ENCODE measurements at places on chromosomes 16 and 17. TPM values are rescaled to one million over a fixed set of nuclear protein-coding genes. Genes with fewer than 3 reads are reported as not detected.

- DNase-seq, result no peak
These were observed 2.3 kb downstream of the OXLD1 start for GRCh38 chr17:81664051-81664470.

DNA sequence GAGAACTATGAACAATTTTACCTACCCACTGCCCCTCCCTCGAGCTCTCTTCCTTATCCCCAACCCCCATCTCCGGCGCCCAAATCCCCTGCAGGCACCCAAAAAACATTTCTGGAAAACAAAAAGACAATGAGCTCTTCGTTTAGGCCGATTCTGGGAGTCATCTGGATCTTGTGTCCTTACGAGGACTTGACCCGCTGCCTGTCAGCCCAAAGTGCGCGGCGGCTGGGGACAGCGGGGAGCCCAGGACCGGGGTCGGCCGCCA, 524 bp downstream of the STRADA start:
- no peak for DNase-seq

DNA sequence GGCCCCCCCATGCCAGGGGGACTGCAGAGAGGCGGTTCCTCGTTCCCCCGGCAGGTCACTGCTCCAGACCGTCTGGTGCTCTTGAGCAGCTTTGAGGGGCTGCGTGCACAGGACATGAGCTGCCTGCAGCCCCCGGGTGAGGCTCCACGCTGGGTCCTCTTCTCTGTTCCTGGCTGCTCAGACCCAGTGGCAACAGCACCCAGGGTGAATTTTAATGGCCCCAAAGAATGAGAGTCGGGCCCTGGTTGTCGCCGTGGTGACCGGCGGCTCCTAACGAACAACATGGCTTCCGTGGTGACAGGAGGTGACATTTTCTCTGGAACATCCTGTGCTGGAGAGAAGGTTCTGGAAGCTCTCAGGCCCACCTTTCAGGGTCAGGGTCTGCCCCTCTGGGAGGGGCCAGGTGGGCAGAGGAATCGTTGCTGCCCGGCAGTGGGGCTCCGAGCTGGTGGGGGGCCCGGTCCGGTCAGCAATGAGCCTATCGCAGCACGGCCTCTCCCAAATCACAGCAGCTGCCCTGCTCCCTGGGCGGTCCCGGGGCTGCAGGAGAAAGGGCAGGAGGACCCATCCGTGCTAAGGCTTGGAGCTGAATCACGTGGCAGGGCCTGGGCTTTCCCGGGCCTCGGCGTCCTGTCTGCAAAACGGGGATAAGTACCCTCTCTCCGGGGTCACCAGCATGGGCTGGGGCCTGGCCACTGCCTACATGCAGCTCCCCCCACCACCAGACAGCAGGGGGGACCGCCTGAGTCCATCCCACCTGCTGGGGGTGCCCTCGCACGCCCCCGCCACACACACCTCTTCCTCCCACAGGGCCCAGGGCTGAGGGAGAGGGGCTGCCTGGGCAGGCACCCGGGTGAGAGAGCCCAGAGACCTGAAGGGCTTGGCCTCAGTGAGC, 3.4 kb upstream of the C1QTNF8 start:
- no peak for DNase-seq

DNA sequence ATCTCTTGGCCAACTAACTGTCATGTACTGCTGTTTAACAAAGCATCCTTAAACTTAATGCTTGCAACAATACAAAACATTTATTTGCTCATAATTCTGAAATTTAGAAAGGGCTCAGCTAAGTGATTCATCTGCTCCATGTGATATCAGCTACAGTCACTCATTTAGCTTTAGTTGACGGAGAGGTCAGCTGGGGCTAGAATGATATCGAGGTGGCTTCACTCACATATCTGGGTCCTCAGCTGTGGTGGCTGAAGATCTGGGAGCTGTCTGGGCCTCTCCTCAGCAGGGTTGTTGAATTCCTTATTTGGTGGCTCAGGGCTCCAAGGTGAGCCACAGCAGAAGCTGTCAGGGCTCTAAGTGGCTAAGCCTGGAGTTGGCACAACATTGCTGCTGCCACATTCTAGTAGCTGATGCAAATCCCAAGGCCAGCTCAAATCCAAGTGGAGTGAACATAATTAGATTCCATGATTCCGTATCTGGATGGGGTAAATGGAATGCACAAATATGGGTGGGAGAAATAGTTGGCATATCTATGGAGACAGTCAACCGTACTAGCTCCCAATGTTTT, 62.8 kb downstream of the HS3ST3A1 start:
- DNase-seq, result no peak

DNA sequence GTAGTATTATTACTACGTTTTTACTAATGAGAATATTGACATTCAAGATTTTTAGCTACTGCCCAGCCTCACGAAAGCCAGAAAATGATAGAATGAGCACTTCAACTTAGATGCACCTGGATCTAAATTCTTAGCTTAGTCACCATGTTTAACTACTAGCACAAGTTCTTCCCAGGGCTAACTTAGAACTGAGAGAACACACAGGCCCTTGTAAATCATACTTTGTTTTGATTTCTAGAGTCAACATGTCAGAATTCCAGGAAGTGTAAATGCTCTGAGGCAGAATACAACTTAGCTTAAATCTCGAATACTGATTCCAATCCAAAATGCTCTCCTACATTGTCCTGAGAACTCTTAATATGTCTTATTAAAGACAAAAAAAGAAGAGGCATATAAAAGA, 6.8 kb upstream of the ACSM1 start:
- DNase-seq, result no peak

GRCh38 chr17:8128125-8128784, 4.3 kb upstream of the HES7 start:
- DNase-seq, result no peak

GRCh38 chr17:77873500-77874302, 84.8 kb upstream of the TNRC6C start:
- DNase-seq, result no peak

GRCh38 chr16:49776085-49776595, 79.8 kb downstream of the ZNF423 start:
- peak; percentile 36 for DNase-seq

- DNase-seq, result no peak
These were observed 43.4 kb downstream of the BAHCC1 start for GRCh38 chr17:81438688-81439087.

DNA sequence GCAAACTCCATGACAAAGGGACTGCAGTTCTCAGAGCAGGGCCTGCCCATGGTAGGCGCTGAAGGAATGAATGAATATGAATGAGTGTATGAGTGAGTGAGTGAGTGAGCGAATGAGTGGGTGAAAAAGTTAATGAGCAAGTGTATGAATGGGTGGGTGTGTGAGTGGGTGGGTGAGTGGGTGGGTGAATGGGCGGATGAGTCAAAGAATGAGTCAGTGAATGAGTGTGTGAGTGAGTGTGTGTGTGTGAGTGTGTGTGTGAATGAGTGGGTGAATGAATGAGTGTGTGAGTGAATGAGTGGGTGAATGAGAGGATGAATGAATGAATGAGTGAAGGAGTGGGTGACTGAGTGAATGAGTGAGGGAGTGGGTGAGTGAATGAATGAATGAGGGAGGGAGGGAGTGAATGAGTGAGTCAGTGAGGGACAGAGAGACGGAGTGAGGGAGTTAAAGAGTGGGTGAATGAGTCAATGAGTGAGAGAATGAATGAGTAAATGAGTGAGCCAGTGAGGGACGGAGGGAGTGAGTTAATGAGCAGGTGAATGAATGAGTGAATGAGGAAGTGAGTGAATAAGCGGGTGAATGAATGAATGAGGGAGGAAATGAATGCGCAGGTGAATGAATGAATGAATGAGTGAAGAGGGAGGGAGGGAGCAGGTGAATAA, 11.1 kb upstream of the CHMP6 start:
- no peak for DNase-seq

- DNase-seq, result peak; percentile 63
These were observed 4.5 kb upstream of the HSD17B1 start for GRCh38 chr17:42548070-42548837.

- DNase-seq, result peak; percentile 4
These were observed 138.8 kb downstream of the CCDC182 start for GRCh38 chr17:57606111-57606875.

GRCh38 chr17:21280081-21280518, 4.4 kb upstream of the MAP2K3 start:
- peak; percentile 94 for DNase-seq

- no peak for DNase-seq
These were observed 3.8 kb downstream of the TTYH2 start for GRCh38 chr17:74217037-74217730.

DNA sequence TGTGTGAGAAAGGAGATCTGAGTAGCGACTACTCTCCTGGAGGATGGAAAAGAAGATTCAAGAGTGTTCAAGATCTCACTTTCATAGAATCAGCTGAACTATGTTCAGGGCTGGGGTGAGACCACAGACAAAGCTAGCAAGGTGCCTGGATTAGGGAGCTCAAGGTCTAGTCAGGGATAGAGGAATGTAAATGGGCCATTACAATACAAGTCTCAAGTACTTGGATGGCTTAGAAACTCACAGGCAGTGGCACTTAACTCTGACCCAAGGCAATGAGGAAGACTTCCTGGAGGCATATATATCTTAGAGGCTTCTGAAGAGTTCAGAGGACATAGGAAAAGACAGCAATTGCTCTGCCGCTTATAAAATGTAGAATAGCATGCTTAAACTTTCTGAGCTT, 184.9 kb upstream of the CDH11 start:
- no peak for DNase-seq

GRCh38 chr17:47325176-47325575, 1.4 kb downstream of the EFCAB13 start:
- DNase-seq, result no peak

GRCh38 chr16:80743772-80744171, 60.6 kb downstream of the CDYL2 start:
- DNase-seq, result no peak

- no peak for DNase-seq
These were observed 135.8 kb downstream of the USP31 start for GRCh38 chr16:23013484-23013883.

DNA sequence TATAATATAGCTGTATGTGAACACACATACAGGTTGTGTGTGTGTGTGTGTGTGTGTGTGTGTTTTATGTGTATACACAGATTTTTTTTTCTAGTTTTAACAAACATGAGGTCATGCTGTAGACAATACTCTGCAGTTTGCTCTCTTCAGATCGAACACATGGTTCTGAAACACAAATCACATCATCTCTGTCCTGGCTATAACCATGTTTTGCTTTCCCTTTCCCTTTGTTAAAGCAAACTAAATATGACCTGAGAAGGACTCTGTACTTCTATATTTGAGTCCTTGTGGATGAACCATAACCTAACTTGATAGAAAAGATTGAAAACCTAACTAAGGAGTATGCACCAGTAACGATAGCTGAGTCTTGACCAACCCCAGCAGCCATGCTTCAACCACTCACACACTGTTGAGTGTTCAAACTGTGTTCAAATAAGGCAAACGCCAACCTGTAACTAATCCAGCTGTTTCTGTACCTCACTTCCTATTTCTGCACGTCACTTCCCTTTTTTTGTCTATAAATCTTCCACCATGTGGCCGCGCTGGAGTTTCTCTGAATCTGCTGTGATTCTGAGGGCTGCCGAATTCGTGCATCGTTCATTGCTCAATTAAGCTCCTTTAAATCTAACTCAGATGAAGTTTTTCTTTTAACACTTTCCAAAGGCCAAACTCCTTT, 303.8 kb downstream of the HS3ST3B1 start:
- DNase-seq, result no peak

DNA sequence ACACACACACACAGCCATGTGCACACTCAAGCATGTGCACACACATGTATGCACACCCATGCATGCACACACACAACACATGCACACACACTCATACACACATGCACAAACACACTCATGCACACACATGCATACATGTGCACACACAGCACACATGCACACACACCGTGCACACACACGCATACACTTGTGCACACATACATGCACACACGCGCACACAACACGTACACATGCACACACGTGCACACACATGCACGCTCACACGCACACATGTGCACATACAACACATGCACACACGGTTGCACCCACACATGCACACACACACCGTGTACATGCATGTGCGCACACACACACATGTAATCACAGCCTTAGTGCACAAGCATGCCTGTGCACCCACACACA, 230.4 kb upstream of the GSE1 start:
- peak; percentile 29 for DNase-seq

DNA sequence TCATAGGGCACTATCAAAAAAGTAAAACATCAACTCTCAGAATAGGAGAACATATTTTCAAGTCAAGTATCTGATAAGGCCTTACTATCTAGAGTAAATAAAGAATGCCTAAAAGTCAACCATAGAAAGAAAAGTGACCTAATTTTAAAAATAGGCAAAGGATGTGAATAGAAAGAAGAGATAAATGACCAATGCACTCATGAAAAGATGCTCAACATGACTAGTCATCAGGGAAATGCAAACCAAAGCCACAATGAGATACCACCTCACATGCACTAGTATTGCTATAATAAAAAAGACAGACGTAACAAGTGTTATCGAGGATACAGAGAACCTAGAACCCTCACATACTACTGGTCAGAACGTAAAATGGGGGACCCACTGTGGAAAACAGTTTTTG, 90.8 kb downstream of the DYNLRB2 start:
- DNase-seq, result no peak

DNA sequence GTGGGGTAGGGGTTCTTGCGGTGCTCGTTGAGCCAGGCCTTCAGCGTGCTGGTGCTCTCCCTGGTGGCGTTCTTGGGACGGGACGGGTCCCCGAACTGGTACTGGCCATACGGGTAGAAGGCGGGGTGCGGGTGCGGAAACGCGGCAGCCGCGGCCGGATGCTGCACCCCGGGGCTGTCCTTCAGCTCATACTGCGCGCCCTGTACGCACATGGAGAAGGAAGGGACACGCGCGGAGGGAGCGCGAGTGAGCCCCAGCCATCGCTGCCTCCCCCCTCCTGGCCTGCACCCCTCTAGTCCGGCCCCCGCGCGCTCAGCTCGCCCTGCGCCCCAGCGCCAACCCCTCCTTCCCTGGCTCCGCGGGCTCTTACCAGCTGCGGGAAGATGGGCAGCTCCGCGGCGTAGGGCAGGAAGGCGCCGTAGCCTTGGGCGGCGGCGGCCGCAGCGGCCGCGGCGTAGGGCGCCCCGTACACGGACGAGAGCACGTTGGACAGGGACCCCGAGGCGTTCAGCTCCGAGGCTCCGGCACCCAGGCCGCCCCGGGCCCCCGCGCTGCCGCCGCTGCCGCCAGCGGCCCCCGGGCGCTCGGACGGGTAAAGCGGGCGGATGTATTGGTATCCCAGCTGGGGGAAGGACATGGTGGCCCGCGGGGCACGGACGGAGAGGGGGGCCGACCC, 1.0 kb downstream of the IRX3 start:
- DNase-seq, result no peak

Gene DHRS7C
- total RNA-seq, result 41.8 TPM

Gene TMEM235
- total RNA-seq, result not detected

Gene KRT24
- not detected for total RNA-seq

Gene SOX15
- total RNA-seq, result 0.34 TPM

Gene MGRN1
- 63.1 TPM for total RNA-seq

Gene GINS2
- total RNA-seq, result 2.0 TPM

Gene SLC25A19
- 11.3 TPM for total RNA-seq

Gene PRAC1
- total RNA-seq, result not detected

Gene PYY
- not detected for total RNA-seq

Gene ZNF19
- total RNA-seq, result 1.6 TPM

Gene CDRT15L2
- total RNA-seq, result not detected

All from psoas muscle (tissue), 8 donors.